ENCODE measurements at places on chromosomes 2 and 18. TPM values are rescaled to one million over a fixed set of nuclear protein-coding genes. Genes with fewer than 3 reads are reported as not detected.

DNA sequence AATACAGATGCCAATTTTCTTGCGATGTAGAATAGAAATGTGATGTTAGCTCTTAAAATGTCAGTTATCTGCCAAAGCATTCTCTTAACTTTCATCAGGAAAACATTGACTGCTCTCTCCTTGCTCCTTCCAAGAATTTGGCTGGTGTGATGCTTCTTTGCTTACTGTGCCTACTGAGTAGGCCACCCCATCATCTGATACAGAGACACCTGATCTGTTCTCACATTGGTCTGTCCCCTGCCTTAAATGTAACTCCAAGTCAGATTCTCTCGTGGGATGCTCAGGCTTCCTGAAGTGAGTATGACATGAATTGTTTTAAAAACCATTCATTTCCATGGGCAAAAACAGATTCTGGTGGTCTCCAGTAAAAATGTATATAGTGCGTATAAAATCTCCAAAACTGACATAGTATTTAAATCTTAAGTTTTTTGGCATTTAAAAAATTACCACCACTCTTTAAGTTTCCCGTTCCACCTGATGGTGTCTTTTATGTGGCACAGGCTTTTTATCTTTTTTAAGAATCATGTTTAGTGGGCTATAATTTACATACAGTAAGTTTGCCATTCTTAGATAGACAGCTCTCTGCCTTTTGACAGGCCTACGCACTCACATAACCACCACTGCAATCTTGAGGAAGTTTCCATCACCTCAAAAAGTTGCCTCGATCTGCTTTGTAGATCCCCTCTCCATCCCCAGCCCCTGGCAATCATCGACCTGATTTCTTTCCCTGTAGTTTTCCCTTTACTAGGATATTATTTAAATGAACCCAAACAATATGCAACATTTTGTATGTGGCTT is 36.6 kb downstream of the UBE2F start:
- DNase-seq = no peak

DNA sequence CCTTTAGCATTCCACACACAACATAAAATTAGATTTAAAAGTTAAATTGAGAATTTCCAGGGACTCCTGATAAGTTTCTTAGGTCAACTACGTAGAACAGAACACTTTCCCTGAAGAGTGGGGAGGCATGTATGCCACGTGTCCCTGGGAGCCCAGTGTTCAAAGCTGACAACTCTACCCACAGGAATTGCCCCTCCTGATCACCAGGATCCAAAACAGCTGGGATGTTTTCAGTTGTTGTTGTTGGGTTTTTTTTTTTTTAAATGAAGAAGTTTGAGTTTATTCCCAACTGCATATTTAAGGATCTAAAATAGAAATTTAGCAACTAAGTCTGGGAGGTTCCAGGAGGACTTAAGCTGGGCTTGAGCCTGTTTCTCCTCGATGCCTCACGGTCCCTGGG is 100.5 kb downstream of the TPGS2 start:
- no peak for DNase-seq

GRCh38 chr2:73259704-73260337 is 24.5 kb downstream of the FBXO41 start:
- no peak for DNase-seq

- no peak for DNase-seq
Observed at GRCh38 chr2:188203776-188204175, 87.9 kb upstream of the GULP1 start.

GRCh38 chr2:207863345-207863744 is 93.6 kb upstream of the FZD5 start:
- DNase-seq = no peak

DNA sequence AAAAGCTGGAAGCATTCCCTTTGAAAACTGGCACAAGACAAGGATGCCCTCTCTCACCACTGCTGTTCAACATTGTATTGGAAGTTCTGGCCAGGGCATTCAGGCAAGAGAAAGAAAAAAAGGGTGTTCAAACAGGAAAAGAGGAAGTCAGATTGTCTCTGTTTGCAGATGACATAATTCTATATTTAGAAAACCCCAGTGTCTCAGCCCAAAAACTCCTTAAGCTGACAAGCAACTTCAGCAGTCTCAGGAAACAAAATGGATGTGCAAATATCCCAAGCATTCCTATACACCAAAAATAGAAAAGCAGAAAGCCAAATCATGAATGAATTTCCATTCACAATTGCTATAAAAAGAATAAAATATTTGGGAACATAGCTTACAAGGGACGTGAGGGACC is 11.1 kb downstream of the SLC8A1 start:
- DNase-seq = no peak

DNA sequence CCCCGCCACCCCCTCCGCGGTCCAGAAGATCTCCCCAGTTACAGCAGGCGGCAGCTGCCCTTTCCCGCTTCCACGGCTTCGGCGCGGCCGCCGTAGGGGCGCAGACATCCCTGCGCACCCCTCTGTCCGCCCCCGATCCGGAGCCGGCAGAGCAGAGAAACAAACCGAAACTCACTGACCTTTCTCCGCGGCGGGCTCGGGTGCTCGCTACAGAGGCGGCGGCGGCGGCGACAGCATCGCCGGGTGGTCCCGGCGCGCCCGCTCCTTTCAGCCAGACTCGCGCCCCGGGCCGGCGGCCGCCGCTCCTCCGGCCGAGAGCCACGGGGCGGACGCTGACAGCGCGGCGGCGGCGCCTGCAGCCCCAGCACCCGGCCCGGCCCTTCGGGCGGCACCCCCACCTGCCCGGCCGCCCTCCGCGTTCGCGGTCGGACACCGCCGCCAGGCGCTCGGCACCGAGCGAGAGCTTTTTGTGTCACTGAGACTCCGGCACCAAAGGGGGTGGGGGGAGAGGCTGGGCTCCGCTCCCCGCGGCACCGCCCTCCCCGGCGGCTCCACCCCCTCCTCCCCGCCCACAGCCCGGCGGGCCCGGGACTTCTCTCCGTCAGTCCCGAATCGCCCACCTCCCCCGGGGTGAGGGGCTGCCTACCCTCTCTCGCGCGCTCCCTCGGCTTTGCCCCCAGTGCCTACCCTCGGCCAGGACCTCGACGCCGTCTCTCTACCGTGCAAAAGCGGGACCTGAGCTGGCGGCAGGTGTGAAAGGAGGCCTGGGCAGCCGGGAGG is 1.4 kb upstream of the RNF152 start:
- peak; percentile 71 for DNase-seq

- peak; percentile 24 for DNase-seq
Observed at GRCh38 chr2:10303181-10303693, 533 bp downstream of the HPCAL1 start.

PDCD1 gene
- total RNA-seq = under 0.01 TPM

- no peak for DNase-seq
Observed at GRCh38 chr2:216044883-216045486, 31.6 kb upstream of the MREG start.
